ENCODE measurements at places on chromosomes 12 and 14. TPM values are rescaled to one million over a fixed set of nuclear protein-coding genes. Genes with fewer than 3 reads are reported as not detected.

- H3K4me1 ChIP-seq: no peaks in the 10 kb centered on the region
- no peaks in the 10 kb centered on the region for H3K27me3 ChIP-seq
- no peaks in the 10 kb centered on the region for H3K36me3 ChIP-seq
- no peak overlapping the region for H3K4me3 ChIP-seq
- no peak for DNase-seq
- no peak overlapping the region for H3K27ac ChIP-seq
These were observed 249.0 kb downstream of the DPF3 start for GRCh38 chr14:72644758-72645489.

DNA sequence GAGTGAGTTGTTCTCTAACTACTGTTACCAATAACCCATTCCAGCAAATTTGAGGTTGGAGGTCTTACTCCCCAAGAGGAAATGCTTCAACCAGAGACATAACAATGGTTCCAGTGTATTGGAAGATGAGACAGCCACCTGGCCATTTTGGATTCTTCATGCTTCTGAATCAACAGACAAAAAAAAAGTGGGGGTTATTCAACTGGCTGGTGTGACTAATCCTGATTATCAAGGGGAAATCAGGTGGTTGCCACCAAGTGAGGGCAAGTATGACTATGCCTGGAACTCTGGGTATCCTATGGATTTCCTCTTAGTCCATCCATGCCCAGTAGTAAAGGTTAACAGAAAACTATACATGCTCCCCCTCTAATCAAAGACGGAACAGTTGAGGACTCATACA is 29.9 kb upstream of the ZNF641 start:
- no peaks in the 10 kb centered on the region for H3K36me3 ChIP-seq
- peak overlapping the region; percentile 49 for H3K27ac ChIP-seq

DNA sequence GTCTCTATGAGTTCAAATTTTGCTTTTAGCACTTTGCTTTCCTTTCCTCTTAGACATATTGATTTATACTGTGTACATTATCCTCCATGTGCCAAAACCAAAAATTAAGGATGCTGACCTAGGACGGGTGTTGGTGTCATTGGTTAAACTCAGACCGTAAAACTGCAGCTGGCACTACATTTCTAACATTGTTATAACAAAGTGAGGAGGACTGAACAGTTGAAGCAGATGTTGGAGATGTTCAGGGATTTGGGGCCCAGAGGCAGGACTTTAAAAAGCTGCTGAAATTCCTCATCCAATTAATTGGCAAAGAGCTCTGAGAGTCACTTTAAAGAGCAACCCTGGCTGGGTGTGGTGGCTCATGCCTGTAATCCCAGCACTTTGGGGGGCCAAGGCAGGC is 72.4 kb downstream of the TMTC1 start:
- peaks cover 51% of the 10 kb centered on the region for H3K4me1 ChIP-seq
- 0 out of 2 replicates have a peak, but pooled peaks cover 7% of the 10 kb centered on the region for H3K36me3 ChIP-seq
- H3K27ac ChIP-seq: peak overlapping the region; percentile 35
- no peak overlapping the region for H3K4me3 ChIP-seq
- peak; percentile 80 for DNase-seq

DNA sequence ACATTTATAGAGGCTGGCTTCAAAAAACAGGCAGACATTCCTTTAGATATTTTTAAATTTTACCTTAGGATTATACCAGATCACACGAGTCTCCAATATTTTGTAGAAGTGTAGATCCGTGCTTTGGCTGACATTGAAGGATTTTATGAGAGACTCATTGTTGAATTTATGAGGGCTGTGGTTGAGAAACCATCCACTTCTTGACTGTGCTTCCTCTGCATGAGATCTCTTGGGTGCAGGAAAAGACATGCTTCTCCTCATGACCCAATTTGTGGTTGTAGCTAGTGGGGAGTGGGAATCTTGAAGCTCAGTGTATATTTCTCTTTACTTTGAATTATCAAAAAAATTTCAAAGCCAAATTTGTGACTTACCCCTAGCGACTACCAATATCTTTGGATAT is 36.7 kb upstream of the NKX2-8 start:
- 0 out of 2 replicates have a peak, but pooled peaks cover 3% of the 10 kb centered on the region for H3K27me3 ChIP-seq
- no peaks in the 10 kb centered on the region for H3K36me3 ChIP-seq
- no peaks in the 10 kb centered on the region for H3K4me1 ChIP-seq

GRCh38 chr12:96549341-96549740 is 60.0 kb downstream of the CFAP54 start:
- no peak for DNase-seq
- H3K4me3 ChIP-seq: no peak overlapping the region
- H3K4me1 ChIP-seq: no peaks in the 10 kb centered on the region
- H3K36me3 ChIP-seq: no peaks in the 10 kb centered on the region

DNA sequence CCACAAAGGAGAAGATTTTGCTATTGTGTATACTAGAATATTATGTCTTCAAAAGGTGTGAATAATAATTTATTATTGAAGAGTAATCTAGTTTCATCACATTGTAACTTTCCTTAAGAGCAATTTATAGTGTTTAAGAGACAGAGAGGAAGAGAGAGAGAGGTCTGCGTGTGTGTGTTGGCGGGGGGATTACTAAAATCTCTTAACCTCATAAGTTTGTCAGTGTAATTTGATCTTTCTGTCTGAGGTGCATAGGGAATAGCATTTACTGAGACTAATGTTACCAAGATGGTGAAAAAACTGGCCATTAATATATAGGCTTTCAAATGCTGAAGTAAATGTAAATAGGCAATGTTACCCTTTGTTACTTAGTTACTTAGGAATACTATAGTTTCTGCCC is 48.2 kb upstream of the BTG1 start:
- H3K36me3 ChIP-seq: no peaks in the 10 kb centered on the region
- H3K27ac ChIP-seq: no peak overlapping the region
- no peaks in the 10 kb centered on the region for H3K27me3 ChIP-seq
- peak; percentile 14 for DNase-seq

GRCh38 chr12:132155771-132156572 is 11.7 kb downstream of the NOC4L start:
- H3K27me3 ChIP-seq: no peaks in the 10 kb centered on the region
- H3K36me3 ChIP-seq: peaks cover 17% of the 10 kb centered on the region
- no peak overlapping the region for H3K4me3 ChIP-seq
- H3K4me1 ChIP-seq: no peaks in the 10 kb centered on the region

The RAPGEF3 gene
- 0.49 TPM for total RNA-seq

The SLC5A8 gene
- total RNA-seq: not detected

All from SJCRH30 (cell line).